NCI-H1417 treated with DMSO at 0.1 percent for 48 hours (cell line): ENCODE measurements at places on chromosomes 6 and 20.

DNA sequence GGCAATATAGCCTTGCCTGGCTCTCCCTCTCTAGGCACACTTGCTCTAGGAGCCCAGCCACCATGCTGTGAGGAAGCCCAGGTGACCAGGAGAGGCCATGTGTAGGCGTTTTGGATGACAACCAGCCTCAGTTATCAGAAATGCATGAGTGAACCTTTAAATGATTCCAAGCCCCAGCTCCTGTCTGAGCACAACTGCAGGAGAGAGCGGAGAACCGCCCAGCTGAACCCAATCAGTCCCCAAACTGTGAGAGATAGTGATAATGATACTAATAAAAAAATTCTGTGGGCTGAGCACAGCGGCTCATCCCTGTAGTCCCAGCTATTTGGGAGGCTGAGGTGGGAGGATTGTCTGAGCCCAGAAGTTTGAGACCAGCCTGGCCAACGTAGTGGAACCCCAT lies 83.8 kb upstream of the TOX2 start:
- no peak for DNase-seq

DNA sequence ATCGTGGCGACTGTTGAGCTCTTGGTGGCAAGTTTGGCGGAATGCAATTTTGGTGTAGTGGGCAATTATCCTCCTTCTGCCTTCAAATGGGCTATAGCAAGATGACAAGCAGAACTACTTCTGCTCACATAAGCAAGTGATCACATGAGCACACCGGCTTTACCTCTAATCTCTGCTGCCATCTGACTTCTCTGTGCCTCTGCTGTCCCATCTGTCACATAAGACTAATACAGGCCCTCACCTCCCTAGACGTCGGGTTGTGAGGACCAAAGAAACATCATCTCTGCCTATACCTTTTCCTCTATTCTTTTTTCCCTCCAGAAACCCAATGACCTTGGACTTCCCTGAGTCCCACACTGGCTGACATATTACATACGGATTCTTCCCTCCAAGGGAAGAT lies 13.3 kb upstream of the WTAP start:
- DNase-seq: no peak

- DNase-seq: no peak
Observed at GRCh38 chr6:7668936-7669335, 57.0 kb upstream of the BMP6 start.

GRCh38 chr6:69179681-69180080 lies 544.6 kb downstream of the ADGRB3 start:
- DNase-seq: no peak

DNA sequence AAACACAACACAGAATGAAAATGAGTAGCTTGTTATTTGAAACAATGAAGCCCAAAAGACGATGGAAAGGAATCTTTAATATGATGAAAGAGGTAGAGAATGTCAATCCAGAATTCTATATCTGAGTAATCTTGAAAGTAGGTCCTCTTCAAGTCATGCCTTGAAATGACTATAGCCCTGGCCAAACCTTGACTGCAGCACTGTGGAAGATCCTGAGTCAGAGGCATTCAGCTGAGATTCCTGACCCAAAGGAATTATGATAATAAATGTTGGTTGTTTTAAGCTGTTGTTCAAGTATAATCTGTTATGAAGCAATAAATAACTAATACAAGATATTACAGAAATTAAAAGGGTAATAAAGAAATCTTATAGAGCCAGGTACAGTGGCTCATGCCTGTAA lies 64.8 kb downstream of the IBTK start:
- DNase-seq: no peak

DNA sequence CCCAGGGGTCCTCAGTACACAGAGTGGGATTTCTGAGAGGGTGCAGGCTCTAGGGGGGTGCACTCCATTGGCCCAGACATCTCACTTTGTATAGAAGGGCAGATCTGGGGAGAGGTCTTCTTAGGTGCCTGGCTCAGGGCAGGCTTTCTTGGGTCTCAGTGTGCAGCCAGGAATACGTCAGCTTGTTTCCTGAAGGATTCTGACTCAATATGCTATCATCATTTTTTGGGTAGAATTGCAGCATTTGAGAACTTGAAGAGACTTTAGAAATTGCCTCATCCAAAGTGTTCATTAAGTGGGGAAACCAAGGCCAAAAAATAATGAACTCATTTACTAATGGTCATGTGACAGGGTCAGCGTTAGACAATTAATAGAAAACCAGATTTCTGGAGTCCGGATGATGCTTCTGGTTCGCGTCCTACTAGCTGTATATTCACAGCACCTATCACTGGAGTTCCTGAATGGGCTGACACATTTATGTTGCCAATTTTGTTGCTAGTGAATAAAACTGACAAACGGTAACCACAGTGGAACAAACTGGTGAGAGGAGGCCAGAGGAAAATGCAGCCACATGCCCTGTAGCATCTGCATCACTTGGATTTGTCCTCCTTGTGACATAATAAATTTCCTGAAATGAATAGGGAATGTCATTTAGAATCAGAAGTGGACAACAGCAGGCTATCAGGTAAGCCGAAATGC lies 238.9 kb downstream of the TBC1D7 start:
- DNase-seq: no peak

GRCh38 chr20:43529051-43529450 lies 21.6 kb downstream of the L3MBTL1 start:
- DNase-seq: no peak

DNA sequence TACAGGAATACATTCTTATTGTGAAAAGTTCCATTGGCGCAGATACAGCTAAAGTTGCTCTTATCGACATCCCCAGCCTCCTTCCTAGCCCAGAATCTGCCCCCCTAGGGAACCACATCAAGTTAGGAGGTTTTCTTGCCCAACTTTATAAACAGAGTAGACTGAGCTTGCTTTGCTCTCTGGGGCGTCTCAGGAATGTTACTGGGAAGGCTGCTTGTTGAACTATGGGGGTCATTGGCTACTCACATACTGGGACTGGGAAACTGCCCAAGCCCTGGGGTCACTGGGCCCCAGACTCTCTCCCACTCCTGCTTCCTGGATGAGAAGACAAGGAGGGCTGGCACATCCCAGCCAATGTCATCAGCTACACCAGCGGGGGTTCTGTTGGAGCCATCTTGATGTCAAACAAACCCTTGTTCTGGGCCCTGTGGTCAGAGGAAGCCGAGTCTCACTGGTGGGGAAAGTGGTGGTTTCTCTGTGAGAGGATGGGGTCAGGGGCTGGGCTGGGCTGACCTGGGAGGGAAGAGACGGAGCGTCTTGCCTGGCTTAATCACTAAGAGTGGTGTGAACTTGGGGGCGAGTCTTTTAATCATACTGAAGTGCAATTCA lies 26.0 kb downstream of the BPIFB4 start:
- no peak for DNase-seq

DNA sequence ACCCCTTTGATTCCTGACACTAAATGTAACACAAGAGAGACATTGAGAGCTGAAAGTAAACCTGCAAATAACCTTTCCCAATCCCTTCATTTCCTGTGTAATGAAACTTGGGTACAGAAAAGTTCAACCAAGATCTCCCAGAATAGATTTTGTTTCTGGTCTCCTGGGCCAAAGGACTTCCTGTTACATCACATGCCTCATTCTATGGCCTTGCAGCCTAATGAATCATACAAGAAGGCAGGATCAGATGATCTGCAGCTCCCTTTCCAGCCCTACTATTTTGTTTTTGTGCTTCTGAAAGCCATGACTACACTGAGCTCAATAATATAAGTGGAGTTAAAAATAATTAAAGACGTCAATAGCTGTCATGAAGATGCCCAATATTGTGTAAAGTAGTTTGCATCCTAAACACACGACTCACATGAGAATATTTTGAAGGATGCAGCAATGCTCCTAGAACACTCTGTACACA lies 73.4 kb upstream of the NOX3 start:
- no peak for DNase-seq

DNA sequence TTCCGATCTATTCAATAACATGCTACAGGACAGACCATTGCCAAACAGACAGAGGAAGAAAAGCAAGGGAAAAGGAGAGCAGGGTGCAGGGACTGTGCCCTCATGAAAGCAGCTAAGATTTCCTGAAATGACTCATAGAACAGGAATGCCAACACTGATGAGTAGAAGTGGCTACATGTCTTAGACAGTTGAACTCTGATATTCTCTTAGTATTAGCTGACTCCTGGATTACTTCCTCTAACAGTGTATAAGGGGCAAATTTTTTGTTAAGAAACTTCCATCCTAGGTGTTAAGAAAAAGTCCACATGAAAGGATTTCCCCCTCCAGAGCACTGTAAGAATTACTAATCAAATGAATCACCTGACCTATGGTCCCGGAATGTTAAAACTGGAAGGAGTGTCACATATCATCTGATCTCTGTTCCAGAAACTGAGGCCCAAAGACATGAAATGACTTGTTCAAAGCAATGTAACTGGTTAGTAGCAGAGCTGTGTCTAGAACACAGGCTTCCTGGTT lies 224.9 kb downstream of the IBTK start:
- no peak for DNase-seq

GRCh38 chr6:161048641-161049040 lies 57.1 kb downstream of the MAP3K4 start:
- no peak for DNase-seq
